ENCODE measurements at places on chromosomes 7 and 10.

DNA sequence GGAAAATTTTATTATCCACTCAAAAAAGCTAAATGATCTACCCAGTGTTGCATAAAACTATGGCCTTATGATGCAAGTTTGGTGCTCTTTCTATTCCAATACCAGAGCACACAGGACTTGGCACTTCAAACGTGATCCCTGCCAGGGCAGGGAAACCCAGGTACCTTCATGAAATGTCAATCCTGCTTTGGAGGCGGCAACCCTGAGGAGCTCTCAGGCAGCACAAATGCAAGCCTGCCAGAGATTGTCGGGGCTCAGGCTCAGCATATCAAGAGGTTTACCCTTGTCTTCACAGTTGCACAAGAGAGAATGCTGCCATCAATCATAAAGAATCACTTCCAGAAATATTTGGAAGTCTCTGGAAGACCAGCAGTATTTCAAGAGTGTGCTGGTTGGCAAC is 151.5 kb downstream of the GLI3 start:
- no peak for DNase-seq

DNA sequence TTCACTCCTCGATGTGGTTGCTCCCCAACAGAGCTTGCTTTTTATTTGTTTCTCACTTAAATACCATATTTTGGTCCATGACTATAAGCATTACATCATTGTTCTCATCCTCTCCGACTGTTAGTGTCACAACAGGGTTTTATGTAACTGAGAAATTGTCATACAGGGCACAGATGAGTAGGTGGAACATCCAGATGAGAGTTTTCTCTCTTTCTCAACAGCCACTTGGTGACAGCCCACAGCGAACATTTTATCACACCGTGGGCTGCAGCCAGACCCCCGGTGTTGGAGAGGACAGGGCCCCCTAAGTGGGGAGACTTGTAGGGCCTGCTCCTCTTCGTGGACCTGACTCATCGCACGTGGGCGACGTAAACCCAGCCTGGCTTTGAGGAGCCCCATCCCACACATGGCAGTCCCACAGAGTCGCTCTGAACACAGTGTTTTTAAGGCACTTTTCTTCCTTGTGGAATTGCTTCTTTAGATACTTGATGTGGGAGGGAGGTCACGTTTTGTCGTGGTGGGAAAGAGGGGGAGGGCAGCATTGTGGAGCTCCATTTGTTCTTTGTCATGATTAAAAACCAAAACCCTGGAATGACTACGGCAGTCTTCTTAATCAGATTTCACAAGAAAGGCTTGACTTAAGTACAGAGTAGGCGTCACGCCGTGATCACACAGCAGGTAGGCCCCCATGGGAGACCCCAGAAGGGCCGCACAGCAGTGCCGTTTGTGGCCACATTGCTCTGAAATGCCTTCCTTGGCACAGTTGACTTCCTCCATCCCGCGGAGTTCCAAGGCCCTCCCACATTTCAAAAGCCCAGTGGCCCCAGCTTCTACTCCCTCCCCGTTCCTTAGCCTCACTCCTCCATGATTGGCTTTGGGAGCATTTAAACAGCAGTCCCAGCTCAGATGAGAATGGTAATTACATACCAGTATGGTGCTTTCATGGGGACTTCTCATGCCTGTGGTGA is 220.6 kb downstream of the CCDC3 start:
- no peak for DNase-seq

- no peak for DNase-seq
Measured at GRCh38 chr7:140084142-140084655, 21.4 kb upstream of the PARP12 start.

GRCh38 chr10:61943674-61944378 is 42.3 kb downstream of the ARID5B start:
- DNase-seq, result peak; percentile 60

- no peak for DNase-seq
Measured at GRCh38 chr7:81140775-81141174, 221.9 kb upstream of the SEMA3C start.

DNA sequence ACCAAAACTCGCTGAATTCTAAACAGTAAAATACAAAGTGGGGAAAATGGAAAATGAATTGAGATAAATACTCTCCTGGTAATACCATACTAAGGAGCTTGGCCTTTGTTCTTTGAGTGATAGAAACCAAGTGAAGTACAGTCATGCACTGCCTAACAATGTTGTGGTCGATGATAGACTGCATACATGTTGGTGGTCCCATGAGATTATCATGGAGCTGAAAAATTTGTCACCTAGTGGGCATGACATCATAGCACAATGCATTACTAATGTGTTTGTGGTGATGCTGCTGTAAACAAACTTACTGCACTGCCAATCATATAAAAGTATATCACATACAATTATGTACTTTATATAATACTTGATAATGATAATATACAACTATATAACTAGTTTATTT is 419.1 kb downstream of the ARL4A start:
- DNase-seq, result peak; percentile 19

- no peak for DNase-seq
Measured at GRCh38 chr10:46254007-46254383, 32.8 kb upstream of the ANTXRL start.

GRCh38 chr10:132850246-132850645 is 64.3 kb upstream of the NKX6-2 start:
- DNase-seq, result no peak

DNA sequence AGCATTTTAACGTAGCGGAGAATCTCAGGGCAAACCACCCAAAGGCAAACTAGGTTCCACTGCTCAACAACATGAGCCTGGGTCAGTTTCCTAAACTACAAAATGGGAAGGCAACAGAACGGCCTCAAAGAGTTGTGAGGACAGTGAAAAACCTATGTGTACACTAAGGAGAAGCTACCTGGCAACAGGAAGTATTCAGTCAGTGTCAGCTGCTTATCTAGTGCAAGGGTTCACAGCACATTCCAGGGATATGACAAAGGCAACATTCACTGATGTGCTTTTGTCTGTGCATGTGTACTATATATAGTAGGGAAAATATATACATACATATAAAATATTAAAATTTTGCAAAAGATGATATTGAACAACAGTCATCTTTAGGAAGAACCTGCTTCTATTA is 17.2 kb downstream of the NUDCD3 start:
- DNase-seq, result peak; percentile 70

DNA sequence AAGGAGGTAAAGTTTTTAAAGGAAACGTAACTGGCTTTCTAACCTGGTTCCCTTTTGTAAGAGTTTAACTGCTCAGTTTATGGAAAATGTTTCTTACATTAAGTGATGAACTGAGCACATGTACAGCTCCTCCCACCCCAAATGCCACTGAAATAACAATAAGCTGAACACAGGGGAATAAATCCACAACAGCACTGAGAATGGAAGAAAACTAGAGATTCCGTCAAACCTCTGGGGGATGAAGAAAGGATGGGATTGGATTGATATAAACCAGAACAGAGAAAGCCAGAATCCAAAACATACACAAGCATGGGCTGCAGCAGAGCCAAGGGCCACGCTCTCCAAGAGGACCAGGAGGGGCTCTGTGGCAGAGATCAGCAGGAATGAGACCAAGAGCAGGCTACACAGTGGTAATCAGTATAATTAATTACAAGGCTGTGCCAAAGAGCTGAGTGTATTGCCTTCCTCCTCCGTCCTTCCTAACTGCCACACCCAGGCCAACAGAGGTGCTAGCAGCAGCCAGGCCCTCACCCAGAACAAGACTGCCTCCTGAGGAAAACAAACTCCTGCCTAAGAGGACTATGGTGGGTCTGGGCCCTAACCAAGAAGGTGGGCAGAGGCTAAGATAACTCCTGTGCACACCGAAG is 73.9 kb downstream of the KIAA1549 start:
- DNase-seq, result no peak

DNA sequence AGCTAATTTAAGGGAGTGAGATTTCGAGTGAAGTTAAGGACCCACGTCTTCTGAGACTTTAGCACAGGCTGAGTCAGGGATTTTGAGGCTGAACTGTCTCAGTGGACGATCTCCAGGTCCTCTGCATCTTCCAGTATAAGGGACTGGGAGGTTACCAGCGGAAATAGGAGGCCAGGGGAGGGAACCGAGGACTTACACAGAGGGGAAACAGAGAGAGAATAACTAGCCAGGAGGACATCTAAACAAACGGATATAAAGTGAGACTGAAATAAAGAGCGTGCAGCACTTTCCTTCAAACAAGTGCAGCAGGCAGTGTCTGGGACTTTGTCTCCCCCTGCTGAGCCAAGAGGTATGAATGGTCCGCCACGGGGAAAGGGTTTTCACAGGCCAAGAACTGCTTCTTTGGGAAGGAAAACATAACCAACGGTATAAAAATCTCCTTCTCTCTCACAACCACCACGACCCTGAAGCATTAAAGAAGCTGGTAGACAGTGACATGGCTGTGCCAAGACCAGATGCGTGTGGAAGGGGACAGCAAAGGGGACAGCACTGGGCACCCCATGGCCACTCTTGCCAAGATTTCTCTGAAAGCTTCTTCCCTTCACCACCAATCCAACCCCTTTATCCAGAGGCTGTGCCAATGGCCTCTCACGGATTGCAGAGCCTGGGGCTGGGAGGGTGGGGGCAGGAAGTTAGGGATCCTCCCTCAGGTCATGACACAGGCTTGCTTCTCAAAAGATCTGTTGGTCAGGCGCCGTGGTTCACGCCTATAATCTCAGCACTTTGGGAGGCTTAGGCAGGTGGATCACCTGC is 72.0 kb downstream of the SLC37A3 start:
- peak; percentile 63 for DNase-seq

- DNase-seq, result no peak
Measured at GRCh38 chr10:88926566-88927415, 25.8 kb downstream of the ACTA2 start.

- peak; percentile 66 for DNase-seq
Measured at GRCh38 chr7:22731766-22732165, 4.8 kb downstream of the IL6 start.

DNA sequence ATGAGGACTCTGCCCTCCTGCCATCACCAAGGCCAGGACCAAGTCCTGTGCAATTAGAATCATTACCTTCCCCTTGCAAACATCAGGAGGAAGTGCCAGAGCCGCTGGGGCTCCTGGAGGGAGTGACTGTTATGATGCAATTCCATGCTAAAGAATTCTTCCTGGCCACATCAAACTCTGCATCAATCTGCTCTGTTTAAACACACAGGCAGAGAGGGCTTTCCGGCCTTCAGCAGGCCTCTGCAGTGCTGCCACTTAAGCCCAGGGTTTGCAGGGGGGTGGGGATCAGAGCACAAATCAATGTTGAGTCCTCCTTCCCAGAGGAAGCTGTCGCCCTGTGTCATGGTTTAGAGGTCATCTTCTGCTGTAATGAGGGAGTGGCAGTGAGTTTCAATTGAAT is 58.1 kb downstream of the CTBP2 start:
- peak; percentile 47 for DNase-seq

DNA sequence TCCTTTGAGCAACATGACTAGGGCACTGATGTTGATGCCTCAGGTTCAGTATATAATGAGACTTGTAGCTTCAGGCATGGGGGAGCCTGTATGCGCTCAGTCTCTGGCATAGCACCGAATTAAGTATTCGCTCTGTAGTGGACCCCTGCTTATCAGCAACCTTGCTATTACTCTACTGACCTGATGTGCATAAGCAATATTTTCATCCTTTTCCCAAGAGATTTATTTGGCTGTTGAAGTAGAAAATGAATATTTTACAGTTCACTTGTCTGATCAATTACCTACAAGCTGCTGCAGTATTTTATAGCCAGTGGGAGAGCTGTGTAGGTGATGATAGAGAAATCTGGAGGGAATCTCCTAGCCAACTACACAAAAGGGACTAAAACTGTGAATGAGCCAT is 781.6 kb upstream of the PHF14 start:
- no peak for DNase-seq

DNA sequence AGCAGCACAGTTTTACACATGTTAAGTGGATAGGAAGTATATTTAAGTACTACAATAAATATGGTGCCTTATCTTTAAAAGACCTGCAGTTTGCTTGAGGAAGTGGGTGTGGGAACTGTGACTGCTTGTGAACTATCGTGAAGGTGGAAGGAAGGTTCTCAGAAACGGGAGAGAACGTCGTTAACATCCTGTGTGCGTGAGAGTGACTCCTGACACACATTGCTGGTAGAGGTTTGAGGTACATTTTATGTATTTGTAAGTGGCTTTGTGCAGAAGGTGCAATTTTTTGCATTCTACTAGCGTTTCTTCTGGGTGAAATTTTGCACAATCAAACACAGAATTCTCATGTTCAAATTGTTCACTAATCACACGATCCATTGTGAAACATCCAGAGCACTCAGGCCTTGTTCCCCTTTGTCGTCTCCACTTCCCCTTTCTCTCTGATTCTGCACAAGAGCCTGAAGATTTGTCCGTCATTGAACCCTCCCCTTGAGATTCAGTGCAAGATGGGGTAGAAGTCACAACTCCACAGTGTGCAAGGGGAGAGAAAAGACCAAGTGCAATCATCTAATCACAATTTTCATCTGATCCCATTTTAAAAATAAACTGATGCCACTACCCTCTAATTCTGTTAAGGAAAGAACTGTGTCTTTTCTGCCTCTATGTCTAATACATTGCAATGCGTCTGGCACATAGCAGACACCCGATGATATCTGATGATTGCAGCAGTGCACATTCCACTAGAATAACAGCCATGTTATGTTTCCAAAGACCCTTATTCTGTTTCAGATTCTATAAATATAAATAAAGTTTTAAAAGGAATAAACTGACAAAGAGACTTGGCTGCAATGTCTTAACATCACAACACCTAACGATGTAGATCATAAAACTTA is 279.9 kb downstream of the NEBL start:
- DNase-seq, result no peak

DNA sequence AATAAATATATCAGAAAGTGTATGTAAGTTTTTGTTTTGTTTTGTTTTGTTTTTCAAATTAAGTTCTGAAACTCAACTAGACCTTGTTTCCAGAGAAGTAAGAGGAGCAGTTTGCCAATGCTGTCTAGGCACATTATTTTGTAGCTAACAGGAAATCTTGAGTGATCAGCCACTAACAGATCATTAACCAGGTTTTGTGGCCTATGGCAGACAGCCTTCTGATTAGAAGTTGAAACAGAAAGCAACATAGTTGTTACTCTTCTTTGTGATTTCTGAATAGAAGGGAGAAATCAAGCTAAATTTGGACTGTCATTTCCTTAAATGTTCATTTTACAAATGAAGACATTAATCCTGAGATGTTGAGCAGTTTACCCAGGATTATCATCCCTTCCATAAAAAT is 142.6 kb downstream of the PLXDC2 start:
- no peak for DNase-seq

- no peak for DNase-seq
Measured at GRCh38 chr10:65348637-65349036, 1577.2 kb upstream of the LRRTM3 start.

DNA sequence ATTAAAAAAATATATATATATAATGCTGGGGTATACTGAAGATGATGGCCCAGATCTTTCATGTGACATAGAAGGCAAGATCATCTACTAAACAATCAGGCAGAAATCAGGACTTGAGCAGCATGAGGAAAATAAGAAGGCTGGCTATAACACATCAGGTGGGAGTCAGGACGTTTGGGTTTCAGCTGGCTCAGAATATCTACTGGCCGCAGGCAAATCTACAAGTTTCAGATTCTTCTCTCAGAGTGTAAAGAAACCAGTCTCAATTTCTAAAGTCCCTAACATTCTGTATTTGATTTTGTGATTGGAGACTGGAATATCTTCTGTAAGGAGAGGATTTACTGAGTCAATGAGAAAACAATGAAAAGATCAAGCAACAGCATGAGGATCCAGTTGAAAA is 37.7 kb upstream of the FAM3C start:
- DNase-seq, result no peak

GRCh38 chr7:116948934-116949333 is 4.4 kb upstream of the ST7 start:
- no peak for DNase-seq

GRCh38 chr7:27169658-27170425 is 4.3 kb downstream of the HOXA10 start:
- DNase-seq, result peak; percentile 91

Data from ELR (cell line).